ENCODE measurements at places on chromosomes 13 and 19. TPM values are rescaled to one million over a fixed set of nuclear protein-coding genes. Genes with fewer than 3 reads are reported as not detected.
A peak's percentile ranks its signal among the peaks of the same experiment; 100 is the strongest.

- peak overlapping the region; percentile 24 for H3K4me3 ChIP-seq
- H3K4me1 ChIP-seq = peaks cover 12% of the 10 kb centered on the region
- no peaks in the 10 kb centered on the region for H3K36me3 ChIP-seq
- no peak overlapping the region for H3K27ac ChIP-seq
These were observed 46.3 kb upstream of the ZNF730 start for GRCh38 chr19:23070353-23071146.

GRCh38 chr19:55176076-55176475, 4.0 kb downstream of the SYT5 start:
- H3K36me3 ChIP-seq = no peaks in the 10 kb centered on the region
- H3K27me3 ChIP-seq = peaks cover 100% of the 10 kb centered on the region
- DNase-seq = no peak
- H3K4me3 ChIP-seq = no peak overlapping the region

DNA sequence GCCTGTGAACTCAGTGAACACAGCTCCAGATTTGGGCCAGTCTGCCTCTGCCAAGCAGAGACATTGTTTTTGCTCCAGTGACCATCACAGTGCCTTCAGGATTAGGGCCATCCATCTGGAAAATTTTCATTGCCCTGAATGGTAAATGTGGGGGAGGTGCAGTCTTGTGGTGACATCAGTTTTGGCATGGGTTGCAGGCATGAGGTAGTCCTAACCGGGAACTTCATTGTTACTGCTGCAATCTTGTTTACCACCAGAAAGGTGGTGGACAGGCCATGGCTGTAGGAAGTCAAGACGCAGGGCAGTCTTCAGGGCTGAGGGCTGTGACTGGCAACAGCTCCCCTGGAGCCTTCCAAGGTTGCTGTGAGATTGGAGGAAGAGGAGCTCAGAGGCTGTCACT, 55.2 kb downstream of the SPATA13 start:
- no peak for DNase-seq
- no peak overlapping the region for H3K27ac ChIP-seq
- H3K4me3 ChIP-seq = no peak overlapping the region
- peaks cover 37% of the 10 kb centered on the region for H3K4me1 ChIP-seq

GJA3 gene
- total RNA-seq = 0.08 TPM

UBE2L5 gene
- not detected for total RNA-seq

DNA sequence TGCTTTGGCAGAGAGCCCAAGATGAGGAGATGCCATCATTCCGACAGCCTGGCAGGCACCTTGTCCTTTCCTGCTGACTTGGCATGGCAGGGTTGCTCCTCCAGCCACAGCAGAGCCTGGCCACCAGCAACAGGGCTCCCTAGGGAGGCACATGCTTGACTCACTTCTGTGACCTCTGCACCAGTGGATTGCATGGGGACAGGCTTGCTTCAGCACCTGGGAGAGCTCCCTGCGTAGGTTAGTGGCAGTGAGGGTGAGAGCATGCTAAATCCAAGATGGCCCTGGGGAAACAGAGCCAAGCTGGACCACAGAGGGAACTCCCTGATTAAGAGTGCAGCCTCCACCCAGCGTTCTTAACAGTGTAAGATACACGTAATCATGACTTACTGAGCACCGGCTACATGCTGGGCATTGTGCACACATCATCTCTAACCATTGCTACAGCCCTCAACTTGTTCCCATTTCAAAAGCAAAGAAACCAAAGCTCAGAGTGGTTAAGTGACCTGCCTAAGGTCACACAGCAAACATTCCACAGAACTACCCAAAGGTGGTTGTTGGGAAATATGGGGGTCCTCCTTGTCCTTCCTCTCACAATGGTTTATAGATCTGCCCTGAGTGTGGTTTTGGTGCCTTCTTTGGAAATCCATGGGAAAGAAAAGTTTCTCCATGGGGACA, 116.6 kb upstream of the UQCRFS1 start:
- H3K27ac ChIP-seq = no peak overlapping the region
- DNase-seq = peak; percentile 2
- no peak overlapping the region for H3K4me3 ChIP-seq
- no peaks in the 10 kb centered on the region for H3K36me3 ChIP-seq
- no peaks in the 10 kb centered on the region for H3K27me3 ChIP-seq
